ENCODE measurements at places on chromosomes 6 and 20.

DNA sequence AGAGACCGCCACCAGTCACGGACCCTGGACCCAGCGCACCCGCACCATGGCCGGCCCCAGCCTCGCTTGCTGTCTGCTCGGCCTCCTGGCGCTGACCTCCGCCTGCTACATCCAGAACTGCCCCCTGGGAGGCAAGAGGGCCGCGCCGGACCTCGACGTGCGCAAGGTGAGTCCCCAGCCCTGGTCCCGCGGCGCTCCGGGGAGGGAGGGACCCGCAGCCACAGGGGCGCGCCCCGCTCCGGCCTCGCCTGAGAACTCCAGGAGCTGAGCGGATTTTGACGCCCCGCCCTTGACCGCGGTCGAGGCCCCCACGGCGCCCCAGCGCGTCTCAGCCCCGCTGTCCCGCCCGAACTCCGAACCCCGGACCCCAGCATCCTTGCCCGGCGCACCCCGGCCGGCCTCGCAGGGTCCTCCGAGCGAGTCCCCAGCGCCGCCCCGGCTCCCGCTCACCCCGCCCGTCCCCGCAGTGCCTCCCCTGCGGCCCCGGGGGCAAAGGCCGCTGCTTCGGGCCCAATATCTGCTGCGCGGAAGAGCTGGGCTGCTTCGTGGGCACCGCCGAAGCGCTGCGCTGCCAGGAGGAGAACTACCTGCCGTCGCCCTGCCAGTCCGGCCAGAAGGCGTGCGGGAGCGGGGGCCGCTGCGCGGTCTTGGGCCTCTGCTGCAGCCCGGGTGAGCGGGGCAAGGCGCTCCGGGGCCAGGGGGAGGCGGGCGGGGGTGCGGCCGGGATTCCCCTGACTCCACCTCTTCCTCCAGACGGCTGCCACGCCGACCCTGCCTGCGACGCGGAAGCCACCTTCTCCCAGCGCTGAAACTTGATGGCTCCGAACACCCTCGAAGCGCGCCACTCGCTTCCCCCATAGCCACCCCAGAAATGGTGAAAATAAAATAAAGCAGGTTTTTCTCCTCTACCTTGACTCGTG is at the start of gene OXT:
TSS of gene OXT (plus strand) at position 11 of the 920 bp plus-strand sequence. CDS start at position 47, 36 bp downstream.
- no peak for DNase-seq

DNA sequence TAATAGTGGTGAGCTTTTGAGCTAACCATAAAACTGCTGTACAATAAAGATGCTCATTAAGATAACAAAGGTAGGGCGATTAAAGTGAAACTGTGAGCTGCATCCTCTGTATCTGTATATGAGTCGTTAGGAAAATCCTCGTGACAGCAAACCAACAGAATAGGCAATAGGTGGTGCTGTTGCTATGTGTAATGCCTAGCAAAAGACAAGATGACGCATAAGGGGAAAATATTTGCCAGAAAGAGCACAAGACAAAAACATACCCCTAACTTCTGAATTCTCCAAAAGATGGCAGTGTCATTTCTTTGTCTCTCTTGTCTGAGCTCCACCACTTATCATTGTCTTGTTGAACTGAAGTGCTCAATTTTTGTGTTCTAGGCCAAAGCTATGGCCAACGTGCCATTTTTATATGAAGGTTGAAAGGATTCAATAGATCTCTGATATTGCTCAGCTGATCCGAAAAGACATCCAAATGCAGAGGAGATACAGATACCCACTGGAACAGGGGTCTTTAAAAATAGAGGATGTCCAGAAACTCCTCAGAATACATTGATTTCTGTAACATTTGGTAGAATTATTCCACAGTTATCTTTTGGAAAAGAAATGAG is 56.3 kb upstream of the ANKEF1 start:
- DNase-seq, result peak; percentile 86

DNA sequence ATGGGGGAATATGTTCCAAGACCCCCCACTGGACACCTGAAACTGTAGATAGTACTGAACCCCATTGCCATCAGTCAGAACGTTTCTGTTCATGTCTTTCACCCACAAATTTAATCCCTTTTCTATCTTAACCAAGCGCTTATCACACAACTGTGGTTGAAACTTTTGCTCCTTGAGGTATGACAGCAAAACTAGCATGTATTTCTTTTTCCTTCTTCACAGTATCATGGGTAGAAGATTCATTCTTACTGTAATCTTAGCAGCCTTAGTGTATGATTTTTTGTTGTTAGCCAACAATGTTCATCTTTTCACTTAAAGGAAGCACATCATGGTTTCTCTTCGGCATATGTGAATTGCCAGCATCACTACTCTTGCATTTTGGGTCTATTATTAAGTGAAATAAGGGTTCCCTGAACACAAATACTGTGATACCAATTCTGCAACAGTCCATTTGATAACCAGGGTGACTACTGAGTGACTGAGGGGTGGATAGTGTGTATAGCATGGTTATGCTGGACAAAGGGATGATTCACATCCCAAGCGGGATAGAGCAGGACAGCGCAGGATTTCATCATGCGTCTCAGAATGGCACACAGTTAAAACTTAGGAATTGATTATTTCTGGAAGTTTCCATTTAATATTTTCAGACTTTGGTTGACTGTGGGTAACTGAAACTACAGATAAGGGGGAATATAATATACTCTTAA is 41.8 kb downstream of the KCNS1 start:
- peak; percentile 73 for DNase-seq

DNA sequence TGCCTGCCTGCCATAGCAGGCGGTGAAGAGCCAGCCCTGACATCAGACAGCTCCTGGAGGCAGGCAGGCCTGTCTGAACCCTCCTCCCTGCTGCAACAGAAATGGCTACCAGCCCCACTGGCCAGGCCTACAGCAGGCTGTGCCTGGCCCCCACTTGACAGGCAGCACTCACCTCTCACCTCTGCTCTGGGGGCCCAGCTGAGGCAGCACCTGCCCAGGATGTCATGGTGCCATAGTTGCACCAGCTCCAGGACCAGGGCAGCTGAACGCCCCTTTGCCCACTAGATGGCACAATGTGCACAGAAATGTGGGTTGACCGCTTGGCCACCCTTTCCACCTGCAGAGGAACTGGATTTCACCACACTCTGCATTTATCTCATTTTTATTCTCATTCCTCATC is 30.6 kb downstream of the MRPL14 start:
- DNase-seq, result peak; percentile 73

- no peak for DNase-seq
These were observed 22.1 kb downstream of the PBOV1 start for GRCh38 chr6:138196122-138196738.

DNA sequence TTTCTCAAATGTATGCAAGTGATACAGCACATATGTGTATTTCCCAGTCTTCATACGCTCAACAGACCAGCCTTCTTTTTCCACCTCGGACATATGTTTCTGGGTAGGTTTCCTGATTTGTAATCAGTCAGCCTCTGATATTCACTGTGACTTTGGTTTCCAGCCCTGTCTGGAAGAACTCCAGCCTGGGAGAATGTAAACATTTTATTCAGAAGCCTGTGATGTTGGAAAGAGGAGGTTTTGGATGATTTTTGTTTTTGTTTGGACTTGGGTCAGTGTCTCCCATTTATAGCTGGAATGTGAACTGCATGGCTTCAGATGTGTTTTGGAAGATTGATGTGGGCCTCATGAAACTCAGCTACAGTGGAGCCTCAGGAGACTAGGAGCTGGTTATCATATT is 172.2 kb upstream of the CENPW start:
- DNase-seq, result no peak

GRCh38 chr20:49231471-49231870 is 12.3 kb downstream of the DDX27 start:
- no peak for DNase-seq

- DNase-seq, result no peak
These were observed 148.8 kb downstream of the CFAP61 start for GRCh38 chr20:20201124-20201523.

DNA sequence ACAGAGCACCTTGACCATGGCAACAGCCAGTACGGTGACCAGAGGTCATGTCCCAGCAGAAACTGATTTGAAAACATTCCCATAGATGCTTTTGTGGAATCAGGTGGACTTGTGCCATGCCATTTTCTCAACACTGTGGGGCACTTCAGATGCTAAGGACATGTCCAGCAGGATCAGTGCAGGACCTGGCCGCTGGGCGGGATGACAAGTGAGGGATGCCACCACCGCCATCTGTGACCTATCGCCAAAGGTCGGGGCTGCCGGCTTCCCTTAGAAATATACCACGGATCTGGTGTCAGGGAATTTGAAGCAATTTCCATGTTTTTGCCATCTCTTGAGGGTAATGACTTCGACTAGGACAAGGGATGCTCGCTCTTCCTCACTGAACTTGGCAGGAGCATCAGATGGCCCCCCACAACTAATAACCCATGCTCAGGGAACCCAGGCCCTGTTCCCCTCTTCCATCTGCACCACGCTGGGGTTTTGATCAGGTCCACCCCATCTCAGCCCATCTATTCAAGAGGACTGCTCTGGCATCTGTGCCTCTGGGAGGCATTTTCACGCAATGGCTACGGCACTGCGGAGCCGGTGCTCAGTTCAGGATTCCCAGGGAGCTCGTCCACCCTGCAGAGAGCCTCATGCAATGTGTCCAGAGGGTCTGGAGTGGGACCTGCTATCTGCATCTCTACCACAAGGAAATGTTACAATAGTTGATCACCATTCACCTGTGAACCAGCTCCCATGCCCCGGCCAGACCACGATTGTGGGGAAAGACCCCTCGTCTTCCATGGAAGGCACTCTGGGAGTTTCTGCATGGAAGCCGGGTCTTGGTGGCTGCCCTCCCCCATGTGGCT is 302.6 kb downstream of the TAF4 start:
- DNase-seq, result no peak

DNA sequence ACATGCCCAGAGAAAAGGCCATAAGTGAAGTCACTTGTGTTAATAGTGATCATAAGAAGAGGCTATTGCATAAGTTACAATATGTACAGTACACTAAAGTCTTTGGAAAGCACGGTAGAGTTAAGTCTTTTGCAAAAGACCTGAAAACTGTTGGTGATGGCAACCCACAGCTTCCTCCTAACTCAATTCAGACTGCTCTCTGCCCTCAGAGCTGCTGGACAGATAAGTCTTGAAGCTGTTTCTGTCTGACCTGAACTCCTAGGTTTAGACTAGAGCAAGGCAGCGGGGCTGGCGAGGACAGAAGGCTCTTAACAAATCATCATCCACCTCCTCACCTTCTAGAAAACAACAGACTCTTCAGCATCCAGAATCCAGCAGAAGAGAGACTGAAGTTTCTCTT is 125.4 kb downstream of the CD24 start:
- no peak for DNase-seq

DNA sequence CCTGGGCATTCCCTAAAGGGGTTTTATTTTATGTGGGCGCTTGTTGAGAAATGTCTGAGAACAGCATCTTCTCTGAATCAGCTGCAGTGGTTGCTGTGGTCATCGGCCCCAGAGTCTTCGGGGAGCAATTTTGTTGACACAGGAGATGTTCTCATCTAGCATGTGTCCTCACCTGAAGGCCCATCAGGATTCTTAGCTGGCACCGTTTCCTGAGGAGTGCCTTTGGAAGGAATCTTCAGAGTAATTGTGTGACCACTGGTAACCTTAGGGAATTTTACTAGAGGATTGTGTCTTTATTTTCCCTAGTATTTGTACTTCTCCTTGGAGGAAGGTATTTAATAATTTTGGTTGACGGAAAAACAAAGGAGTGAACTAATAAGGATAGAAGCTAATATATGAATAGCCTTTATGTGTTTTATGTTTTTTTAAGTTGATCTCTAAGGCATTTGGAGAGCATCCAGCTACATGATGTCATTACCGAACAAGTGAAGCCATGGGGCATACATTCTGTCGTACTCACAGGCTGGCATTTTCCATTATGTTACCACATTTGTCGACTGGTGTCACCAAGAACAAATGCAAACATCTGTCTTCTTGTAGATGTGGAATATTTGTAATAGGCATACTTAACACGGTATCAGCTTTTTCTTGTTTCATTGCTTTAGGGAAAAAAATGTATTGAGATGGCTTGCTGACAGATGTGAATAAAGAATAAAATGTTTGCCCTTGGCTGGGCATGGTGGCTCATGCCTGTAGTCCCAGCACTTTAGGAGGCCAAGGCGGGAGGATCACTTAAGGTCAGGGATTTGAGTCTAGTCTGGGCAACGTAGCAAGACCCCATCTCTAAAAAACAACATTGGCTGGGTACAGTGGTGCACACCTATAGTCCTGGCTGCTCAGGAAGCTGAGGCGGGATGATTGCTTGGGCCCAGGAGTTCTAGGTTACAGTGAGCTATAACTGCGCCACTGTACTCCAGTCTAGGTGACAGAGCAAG is 41.9 kb downstream of the TULP4 start:
- DNase-seq, result peak; percentile 60

GRCh38 chr6:144714021-144714712 is 429.0 kb downstream of the UTRN start:
- DNase-seq, result no peak

DNA sequence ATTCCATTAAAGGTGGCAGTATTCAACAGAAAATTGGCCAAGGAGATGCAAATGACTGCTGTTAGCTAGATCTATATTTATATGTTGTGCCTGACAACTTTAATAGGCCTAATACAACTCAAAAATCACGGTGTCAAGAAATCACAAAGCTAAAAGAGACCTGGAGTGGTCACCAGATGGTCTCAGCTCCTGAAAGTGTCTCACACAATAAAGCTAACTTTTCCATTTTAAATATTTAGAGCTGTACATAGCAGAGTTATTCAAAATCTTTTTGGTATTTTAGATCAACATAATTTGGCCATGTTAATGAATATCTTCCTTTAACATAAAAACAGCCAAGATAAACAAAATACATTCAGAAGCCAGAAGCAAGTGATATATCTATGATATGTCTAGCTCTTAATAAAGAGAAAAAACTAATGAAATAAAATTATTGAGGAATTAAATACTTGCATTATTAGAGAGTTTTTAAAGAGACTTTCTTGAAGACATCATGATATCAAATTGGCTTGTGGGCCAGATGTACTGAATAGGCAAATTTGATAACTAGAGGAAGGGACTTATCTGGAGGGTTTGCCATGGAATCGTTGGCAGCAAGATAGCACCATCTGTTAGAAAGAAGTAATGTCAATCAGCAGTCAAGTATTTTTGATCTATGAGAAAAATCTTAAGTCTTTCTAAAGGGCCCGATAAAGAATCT is 84.9 kb upstream of the SCAF8 start:
- DNase-seq, result no peak

- DNase-seq, result no peak
These were observed 40.4 kb downstream of the GNAS-AS1 start for GRCh38 chr20:58810116-58810878.

GRCh38 chr6:70051197-70052124 is 185.1 kb downstream of the COL19A1 start:
- no peak for DNase-seq

DNA sequence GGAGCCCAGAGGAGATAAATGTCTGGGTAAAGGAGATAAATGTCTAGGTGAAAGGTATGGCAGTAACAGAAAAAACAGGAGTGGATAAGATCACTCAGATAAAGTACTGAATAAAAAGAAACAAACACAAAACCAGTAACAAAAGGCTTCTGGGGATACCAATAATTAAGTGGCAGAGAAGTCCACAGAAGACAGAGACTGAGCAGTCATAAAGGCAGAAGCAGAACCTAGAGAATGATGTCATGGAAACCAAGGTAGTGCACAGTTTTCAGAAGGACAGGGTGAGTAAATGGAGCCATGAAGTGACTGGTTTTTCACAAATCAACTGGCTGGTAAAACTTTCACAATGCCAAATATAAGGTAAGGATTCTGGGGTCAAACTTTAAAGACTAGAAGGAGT is 80.9 kb upstream of the PLN start:
- no peak for DNase-seq

All from EL (cell line).